ENCODE measurements at places on chromosomes 6 and 20.

- no peak for DNase-seq
- no peaks in the 10 kb centered on the region for H3K4me1 ChIP-seq
- no peaks in the 10 kb centered on the region for H3K27me3 ChIP-seq
- H3K36me3 ChIP-seq, result no peaks in the 10 kb centered on the region
These were observed 328.9 kb downstream of the TAF4 start for GRCh38 chr20:61736751-61737310.

DNA sequence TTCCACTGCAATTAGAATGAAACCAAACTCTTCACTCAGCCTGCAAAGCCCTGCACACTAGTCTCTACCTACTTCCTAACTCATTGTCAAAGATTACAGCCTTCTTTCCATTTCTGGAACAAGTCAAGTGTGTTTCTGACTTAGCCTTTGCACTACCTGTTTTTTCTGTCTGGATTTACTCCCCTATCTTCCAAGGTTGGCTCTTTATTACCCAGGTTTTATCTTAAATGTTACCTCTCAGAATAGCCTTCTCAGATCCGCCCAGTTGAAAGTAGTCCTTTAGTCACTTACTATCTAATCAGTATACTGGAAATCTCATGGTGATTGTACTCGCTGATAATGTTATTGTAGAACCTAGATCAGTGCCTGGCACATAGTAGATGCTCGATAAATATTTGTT is 42.7 kb downstream of the TBPL1 start:
- H3K4me3 ChIP-seq, result no peak overlapping the region
- no peak for DNase-seq
- H3K36me3 ChIP-seq, result no peaks in the 10 kb centered on the region
- H3K27ac ChIP-seq, result peak overlapping the region; percentile 22

- no peaks in the 10 kb centered on the region for H3K27me3 ChIP-seq
- H3K4me3 ChIP-seq, result no peak overlapping the region
- H3K27ac ChIP-seq, result no peak overlapping the region
- no peaks in the 10 kb centered on the region for H3K4me1 ChIP-seq
- no peak for DNase-seq
These were observed 6.2 kb downstream of the CSTL1 start for GRCh38 chr20:23445596-23446217.

GRCh38 chr20:57791966-57792365 is 82.2 kb upstream of the PMEPA1 start:
- no peak for DNase-seq
- H3K4me1 ChIP-seq, result no peaks in the 10 kb centered on the region
- no peak overlapping the region for H3K27ac ChIP-seq
- H3K4me3 ChIP-seq, result no peak overlapping the region
- no peaks in the 10 kb centered on the region for H3K36me3 ChIP-seq
- H3K27me3 ChIP-seq, result no peaks in the 10 kb centered on the region

GRCh38 chr6:105494688-105495087 is 91.8 kb upstream of the PREP start:
- H3K27me3 ChIP-seq, result no peaks in the 10 kb centered on the region
- no peaks in the 10 kb centered on the region for H3K36me3 ChIP-seq
- no peaks in the 10 kb centered on the region for H3K4me1 ChIP-seq
- DNase-seq, result no peak
- no peak overlapping the region for H3K4me3 ChIP-seq

DNA sequence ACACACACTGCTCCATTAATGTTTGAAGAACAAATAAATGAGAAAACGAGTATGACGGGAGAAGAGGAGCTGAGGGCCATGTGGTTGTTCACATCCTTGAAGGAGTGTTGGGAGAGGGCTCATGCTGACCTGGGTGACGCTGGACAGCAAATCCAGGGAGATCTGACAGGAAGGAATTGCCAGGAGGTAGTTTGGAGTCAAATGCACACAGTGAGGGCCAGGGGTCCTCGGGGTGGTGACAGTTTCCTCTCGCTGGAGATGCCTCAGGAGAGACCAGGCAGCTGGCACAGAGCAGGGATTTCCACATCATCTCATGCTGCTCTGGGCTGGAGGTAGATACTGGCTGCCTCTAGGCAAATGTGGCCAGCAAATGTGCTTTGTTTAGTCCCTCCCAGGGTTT is 2.0 kb upstream of the TMEM181 start:
- no peak overlapping the region for H3K27ac ChIP-seq
- no peak for DNase-seq
- H3K4me1 ChIP-seq, result peaks cover 9% of the 10 kb centered on the region

DNA sequence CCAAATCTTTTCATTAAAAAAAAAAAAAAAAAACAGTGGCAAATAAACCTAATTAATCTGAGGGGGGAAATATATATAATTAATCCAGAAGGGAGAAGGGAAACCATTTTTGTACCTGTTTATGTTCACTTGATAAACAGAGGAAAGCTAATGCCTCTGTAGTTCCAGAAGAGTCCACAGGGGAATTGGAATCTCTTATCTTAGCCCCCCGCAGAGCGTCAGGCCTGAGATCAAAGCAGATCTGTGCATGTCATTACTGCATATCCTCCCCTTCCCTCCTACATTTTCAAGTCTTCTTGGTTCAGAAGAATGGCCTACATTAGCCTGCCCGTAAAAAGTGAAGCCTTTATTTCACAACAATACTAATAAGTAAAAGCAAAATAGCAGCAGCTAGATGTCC is 157.2 kb downstream of the PTPRT start:
- DNase-seq, result no peak
- H3K4me3 ChIP-seq, result no peak overlapping the region
- H3K4me1 ChIP-seq, result no peaks in the 10 kb centered on the region
- H3K27me3 ChIP-seq, result no peaks in the 10 kb centered on the region
- no peaks in the 10 kb centered on the region for H3K36me3 ChIP-seq

DNA sequence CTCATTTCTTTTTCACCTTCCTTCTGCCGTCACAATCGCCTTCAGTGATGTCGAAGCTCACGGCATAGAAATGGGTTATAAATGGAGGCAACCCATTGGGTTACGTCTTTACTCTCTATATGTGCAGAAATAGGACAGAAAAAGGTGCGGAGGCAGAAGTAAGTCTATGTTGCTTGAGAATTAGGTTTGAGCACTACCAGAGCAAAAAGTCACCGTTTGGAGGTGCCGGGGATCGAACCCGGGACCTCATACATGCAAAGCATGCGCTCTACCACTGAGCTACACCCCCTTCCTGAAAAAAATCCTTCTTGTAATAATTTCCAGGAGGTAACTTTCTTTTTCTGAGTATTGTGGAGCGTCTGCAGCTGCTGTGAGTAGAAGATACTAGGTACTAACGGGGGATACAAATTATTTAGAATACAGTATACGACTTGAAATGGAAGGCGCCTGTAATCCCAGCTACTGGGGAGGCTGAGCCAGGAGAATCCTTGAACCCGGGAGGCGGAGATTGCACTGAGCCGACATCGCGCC is 134.2 kb downstream of the TRIM27 start:
- no peaks in the 10 kb centered on the region for H3K4me1 ChIP-seq
- DNase-seq, result no peak
- no peaks in the 10 kb centered on the region for H3K36me3 ChIP-seq
- no peak overlapping the region for H3K27ac ChIP-seq

DNA sequence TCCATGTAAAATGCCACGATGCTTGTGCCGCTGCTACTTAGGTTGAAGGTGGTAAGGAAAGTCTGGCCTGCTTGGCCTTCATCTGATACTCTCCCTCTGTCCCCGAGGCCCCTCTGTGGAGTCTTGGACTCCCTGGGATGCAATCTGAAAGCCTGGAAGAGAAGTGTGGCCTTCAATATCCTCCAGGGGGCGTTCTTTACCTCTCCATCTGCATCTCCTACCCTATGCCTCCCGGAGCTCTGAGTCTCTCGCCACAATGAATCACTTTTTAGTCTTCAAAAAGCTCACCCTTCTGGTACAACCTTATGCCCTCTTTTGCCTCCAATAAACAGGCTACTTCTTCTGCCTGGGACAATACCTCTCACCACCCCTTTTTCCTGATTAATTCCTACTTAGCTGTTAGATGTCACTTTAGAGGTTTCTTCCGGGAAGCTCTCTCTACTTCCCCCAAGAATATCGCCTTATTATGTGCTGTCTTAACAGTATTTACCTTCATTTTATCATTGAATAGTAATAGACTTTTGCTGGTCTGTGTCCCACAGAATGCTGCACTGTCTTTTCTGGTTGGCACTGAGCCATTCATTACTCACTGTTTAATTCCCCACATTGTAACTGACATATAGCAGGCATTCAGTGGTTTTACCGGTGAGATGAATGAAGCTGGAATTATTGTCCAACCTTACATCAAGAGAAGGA is 13.9 kb upstream of the ATG5 start:
- no peaks in the 10 kb centered on the region for H3K36me3 ChIP-seq
- no peaks in the 10 kb centered on the region for H3K27me3 ChIP-seq
- no peak overlapping the region for H3K27ac ChIP-seq
- H3K4me1 ChIP-seq, result no peaks in the 10 kb centered on the region
- DNase-seq, result no peak

GRCh38 chr20:60006261-60006660 is 48.0 kb downstream of the CDH26 start:
- H3K27ac ChIP-seq, result no peak overlapping the region
- no peaks in the 10 kb centered on the region for H3K36me3 ChIP-seq
- no peaks in the 10 kb centered on the region for H3K4me1 ChIP-seq
- no peak overlapping the region for H3K4me3 ChIP-seq
- no peak for DNase-seq

DNA sequence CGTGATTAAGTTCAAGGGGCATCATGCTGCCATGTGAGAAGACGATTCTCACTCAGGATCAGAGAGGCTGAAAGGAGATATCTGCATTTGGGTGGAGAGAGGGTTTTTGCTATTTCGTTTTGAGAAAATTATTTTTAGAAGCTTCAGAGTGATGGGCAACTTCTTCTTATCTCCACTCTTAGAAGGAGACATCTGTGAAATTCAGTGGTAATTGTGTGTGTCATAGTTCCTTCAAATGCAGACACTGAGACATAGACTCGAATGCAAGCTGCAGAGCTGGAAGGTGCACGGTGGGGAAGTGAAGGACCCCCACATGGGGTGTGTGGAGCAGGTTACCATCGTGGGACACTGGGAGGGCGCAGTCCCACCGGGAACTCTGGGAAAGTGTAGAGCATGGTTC is 116.8 kb downstream of the PRND start:
- no peaks in the 10 kb centered on the region for H3K36me3 ChIP-seq
- H3K27me3 ChIP-seq, result no peaks in the 10 kb centered on the region
- H3K4me1 ChIP-seq, result no peaks in the 10 kb centered on the region
- no peak overlapping the region for H3K4me3 ChIP-seq

DNA sequence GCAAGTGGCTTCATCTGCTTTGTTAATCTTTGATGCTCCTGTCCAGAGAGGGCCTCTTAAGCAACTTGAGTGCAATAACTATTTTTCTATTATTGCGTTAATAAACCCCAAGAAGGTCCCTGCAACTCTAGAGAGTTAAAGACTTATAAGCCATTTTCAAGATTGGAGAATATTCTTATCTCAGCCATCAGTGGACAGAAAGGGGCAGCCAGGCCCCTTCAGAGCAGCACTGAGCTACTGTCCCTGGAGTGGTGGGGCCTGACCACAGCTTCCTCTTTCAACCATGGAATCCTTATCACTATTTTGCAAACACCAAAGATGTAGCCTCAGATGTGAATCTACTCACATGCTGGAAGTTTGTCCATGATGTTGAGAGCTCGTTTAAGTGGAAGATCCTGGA is 2.8 kb upstream of the MAS1L start:
- H3K27ac ChIP-seq, result no peak overlapping the region
- no peaks in the 10 kb centered on the region for H3K36me3 ChIP-seq
- no peaks in the 10 kb centered on the region for H3K4me1 ChIP-seq
- H3K27me3 ChIP-seq, result no peaks in the 10 kb centered on the region
- no peak overlapping the region for H3K4me3 ChIP-seq

DNA sequence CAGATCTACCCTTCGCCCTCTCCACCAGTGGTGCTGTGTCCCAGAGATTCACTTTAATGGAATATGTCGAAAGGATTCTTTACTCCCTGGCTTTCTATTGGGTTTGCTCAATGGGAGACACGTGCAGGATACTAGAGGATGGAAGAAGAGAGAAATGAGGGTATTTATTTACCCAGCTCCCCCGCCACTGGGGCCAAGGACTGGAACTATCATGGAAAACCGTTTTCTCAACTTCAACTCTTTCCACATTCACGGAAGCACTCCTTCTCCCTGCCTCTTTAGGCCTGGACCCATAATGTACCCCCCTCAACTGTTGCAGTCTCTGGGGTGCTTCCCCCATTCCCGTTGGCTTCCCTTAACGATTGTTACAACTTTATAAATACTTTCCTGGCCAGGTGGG is 26.6 kb upstream of the RALY start:
- H3K27ac ChIP-seq, result no peak overlapping the region
- no peaks in the 10 kb centered on the region for H3K4me1 ChIP-seq
- DNase-seq, result no peak
- no peak overlapping the region for H3K4me3 ChIP-seq

All from pancreas (tissue), 10 donors.